ENCODE measurements at places on chromosomes 12 and 14.

DNA sequence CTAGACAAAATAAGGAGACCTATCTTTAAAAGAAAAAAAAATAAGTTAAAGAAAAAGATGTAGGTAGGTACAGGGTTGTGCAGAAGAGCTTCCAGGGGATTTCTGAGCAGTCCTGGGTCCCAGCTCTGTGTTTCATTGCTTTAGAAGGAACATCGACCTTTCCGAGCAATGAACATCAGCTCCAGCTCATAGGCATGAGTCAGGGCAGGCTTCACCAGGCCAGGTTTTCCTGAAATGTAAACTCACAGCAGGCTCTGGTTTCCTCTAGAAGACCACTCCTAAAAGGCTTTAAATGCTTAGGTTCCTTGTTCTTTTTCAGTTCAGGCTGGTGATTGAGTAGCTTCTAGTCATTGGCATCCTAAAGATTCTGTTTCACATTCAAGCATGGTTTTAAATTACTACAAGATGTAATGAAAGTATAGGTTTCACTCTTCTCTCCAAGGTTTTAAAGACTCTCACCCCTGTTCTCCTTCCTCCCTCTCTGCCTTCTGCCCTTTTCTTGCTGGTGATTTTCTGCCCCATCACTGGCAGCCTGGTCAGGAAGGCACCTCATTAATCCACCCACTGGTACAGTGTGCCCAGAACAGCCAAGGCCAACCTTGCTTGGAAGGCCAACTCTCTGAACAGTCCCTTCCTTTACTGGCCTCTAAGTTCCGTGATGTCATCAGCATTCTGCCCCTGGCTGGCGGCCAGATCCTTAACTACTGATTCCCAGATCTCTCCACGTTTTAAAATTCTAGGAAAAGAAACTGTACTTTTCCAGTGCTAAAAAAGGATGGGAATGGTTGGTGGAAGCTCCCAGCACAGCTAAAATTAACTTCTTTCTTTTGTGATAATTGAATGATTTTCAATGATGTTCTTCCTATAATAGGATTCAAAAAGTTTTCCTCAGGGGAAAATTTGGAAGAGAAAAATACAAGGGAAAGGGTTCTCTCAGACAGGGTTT lies 109.4 kb upstream of the HIF1A start:
- no peak for DNase-seq

- no peak for DNase-seq
These were observed 2.3 kb upstream of the PAWR start for GRCh38 chr12:79692860-79693577.

DNA sequence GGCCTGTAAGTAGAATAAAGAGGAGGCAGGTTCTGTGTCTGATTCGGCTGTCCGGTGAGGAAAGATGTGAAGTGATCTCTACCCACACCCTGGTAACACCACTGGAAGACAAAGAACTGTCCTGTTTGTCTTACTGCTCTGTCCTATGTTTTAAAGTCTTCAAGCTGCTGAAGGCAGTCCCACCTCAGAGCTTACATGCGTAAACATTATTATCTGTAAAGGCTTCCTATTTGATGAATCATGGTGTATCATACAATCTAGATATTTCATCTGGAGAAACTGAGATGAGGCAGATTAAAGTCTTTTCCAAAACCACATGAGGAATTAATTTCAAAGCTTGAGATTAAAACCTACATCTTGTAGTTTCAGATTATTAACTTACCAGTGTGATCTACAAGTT lies 427.6 kb downstream of the ZFP36L1 start:
- DNase-seq: no peak

GRCh38 chr12:98752726-98753125 lies 107.6 kb downstream of the APAF1 start:
- DNase-seq: no peak

DNA sequence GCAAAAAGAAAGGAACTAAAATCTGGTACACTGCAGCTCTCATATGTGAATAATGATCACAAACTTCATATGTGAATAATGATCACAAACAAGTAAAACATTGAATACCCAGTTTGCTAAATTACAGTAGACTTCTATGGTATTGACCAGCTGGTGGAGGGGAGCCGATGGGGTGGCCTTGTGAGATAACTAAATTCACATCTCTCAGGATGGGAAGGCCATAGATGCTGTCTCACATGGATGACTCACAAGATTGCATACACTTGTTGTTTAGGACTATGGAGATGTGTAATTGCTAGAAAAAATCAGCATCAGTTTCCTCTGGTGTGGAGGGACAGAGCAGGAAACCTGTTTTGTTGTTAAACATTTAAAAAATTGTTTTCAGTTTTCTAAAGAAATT lies 49.2 kb downstream of the ACACB start:
- no peak for DNase-seq

- no peak for DNase-seq
These were observed 2.5 kb upstream of the CTDSP2 start for GRCh38 chr12:57849035-57849434.

DNA sequence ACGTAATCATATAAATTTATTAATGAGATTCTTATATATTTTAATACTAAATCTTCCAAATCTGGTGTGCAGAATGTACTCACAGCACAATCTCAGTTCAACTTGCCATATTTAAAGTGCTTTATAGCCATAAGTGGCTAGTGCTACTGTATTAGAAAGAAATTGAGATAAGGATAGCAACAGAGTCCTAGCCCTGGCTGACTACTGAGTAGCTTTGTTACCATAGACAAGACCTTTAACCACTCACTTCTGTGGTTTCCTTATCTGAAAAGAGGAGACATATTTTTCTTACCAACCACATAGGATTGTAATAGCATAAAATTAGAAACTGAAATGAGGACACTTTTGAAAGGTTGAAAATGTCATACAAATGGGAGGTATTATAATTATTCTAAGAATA lies 2.0 kb upstream of the CHURC1 start:
- DNase-seq: no peak

GRCh38 chr12:132781938-132782337 lies 20.3 kb upstream of the ANKLE2 start:
- DNase-seq: no peak

DNA sequence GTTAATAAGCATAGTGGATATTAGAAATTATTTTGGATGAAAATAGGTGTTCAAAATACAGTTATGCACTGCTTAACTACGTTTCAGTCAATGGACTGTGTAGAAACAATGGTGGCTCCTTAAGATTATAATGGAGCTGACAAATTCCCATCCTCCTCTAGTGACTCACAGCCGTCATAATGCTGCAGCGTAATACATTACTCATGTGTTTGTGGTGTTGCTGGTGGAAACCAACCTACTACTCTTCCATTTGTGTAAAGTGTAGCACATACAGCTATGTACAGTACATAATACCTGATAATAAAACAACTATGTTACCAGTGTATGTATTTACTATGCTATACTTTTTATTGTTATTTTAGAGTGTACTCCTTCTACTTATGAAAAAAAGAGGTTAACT lies 111.2 kb upstream of the TMCC3 start:
- no peak for DNase-seq

- no peak for DNase-seq
These were observed 94.7 kb upstream of the KRR1 start for GRCh38 chr12:75606151-75606550.

- no peak for DNase-seq
These were observed 509.6 kb downstream of the FUT8 start for GRCh38 chr14:65922142-65922541.

- no peak for DNase-seq
These were observed 7.3 kb upstream of the GALNT9 start for GRCh38 chr12:132336451-132337413.

DNA sequence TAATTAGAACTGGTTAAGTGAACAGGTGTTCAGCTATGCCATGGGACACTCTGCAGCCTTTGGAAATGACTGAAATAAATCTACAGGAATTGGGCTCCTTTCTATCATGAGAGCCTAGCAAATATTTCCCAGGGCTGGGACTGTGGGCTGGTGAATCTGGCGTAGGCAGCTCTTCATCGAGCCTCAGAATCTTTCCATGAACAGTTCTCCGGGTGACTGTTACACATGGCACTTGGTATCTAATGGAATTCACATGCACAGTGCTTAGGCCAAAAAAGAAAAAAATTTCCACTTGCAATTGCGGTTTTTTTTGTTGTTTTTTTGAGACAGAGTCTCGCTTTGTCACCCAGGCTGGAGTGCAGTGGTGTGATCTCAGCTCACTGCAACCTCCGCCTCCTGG lies 32.1 kb downstream of the PRKAB1 start:
- no peak for DNase-seq

GRCh38 chr12:52225752-52226151 lies 7.3 kb upstream of the KRT7 start:
- no peak for DNase-seq

GRCh38 chr14:93431036-93431670 lies 414 bp downstream of the UNC79 start:
- no peak for DNase-seq

- no peak for DNase-seq
These were observed 114.7 kb upstream of the C14orf180 start for GRCh38 chr14:104464907-104465306.

DNA sequence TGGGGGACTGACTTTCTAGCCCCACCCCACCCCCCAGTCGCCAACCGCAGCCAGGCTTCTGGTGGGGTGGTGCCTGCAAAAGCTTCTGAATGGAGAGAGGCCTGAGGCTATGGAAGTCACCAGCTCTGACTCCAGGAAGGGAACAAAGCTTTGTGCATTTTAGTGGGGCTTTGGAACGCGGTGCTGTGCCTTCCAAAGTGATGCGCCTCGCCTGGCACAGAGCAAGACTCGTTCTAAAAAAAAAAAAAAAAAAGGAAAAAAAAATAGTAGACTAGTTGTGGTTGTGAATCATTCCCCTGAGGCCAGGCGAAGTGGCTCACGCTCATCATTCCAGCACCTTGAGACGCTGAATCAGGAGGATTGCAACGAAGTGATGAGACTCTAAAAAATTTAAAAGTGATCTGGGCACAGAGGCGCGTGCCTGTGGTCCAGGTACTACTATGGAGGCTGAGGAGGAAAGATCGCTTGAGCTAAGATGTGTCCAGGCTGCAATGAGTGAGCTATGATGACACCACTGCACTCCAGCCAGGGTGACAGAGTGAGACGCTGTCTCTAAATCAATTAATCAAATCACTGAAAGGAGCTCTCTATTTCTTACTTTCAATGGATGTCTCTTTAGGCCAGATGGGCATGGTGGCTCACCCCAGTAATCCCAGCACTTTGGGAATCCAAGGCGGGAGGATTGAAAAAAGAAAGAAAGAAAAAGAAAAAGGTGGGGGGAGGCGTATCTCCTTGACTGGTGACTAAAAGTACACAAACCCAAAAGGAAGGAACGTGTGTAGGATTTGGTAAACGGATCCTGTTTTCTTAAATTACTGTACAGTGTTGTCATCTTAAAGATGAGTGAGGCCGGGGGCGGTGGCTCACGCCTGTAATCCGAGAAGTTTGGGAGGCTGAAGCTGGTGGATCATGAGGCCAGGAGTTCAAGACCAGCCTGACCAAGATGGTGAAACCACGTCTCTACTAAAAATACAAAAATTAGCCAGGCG lies 259.6 kb upstream of the ALG10B start:
- no peak for DNase-seq

DNA sequence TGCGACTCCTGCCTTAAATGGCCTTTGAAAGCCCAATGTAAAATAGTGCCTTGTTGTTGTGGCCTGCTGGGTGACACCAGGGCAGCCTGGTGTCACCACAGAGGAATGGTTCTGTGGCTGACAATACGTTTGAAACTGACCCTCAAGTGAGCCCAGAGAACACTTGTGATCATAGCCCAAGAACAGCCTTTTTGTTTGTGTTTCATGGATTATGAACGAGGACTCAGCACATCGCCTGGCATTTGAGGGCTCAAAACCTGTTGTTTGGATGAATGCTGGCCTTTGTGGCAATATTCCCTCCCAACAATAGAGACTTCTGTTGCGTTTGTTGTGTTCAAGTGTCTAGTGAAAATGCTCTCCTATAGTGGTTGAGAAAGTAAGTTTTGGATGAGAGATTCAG lies 48.5 kb downstream of the TSPAN9 start:
- no peak for DNase-seq

DNA sequence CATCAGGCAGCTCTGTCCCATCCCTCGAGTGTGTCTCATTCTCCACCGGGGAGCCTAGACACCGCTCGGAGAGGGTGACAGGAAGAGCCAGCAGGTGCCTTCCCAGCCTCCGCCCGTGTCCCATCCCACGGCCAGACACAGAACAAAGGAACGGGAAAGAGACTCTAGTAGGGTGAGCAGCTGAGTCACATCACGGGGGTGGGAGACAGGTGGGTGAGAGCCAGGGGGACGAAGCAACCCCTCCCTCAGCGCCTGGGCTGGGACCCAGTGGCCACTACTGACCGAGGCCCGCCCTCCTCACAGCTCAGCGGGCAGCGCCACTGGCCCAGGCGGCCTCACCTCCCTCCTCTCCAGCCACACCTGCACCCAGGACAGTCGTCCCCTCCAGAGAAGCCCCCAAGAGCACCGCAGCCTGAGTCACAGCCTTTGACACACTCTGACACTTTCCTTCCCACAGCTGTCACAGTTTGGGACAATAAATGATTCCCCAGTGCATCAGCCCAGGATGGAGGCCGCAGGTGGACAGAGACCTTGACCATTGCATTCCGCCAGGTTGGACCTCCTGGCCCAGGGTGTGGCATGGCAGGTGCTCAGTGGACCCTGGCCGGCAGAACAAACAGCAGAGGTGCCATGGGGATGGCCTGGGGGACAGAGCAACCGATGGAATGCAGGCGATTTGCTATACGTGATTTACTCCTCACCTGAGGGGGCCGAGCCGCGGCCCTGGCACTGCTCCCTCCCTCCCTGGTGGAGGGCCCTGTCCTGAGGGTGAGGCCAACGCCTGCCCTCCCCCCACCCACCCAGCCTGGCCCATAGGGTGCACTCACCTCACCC lies 45.4 kb upstream of the GALNT9 start:
- no peak for DNase-seq

DNA sequence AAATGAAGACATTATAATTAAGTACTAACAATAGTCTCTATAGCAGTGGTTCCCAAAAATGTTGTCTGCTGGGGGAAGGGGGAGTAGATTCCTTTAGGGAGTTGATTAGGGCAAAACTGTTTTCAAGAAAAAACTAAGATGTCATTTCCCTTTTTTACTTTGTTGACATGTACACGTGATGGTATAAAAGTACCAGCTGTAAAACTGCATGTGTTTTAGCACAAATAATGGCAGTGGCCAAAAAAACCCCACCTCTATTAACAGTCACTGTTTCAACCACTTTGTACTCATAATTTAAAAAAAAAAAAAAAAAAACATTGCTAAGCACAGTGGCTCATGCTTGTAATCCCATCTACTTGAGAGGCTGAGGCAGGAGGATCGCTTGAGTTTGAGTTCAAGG lies 61.7 kb downstream of the PPP1R12A start:
- DNase-seq: no peak

- no peak for DNase-seq
These were observed 23.8 kb downstream of the IL31 start for GRCh38 chr12:122150127-122150681.

DNA sequence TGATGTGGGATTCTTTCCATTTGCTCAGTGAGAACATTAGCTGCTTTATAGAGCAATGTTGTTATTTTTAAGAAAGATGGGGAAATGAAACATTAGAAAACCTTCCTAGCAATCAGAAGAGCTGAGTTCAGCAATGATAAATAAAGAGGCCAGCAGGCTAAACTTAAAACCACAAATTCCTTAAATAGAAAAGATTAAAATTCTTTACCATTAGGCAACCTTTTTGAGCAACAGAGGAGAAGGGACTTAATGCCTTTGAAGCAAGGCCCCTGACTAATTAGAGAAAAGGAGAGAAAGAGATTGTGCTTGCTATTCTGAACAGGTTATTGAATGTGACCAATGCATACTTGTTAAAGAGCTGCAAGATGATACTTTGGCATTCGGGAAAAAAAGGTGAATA lies 160.8 kb upstream of the LMO3 start:
- no peak for DNase-seq

- DNase-seq: no peak
These were observed 15.5 kb downstream of the HDAC7 start for GRCh38 chr12:47804171-47804570.
